ENCODE measurements at places on chromosomes 7 and 10.
A peak's percentile ranks its signal among the peaks of the same experiment; 100 is the strongest.

GRCh38 chr10:46787321-46787615 is 124.0 kb upstream of the PTPN20 start:
- DNase-seq = peak; percentile 20

GRCh38 chr7:2582006-2582735 is 23.4 kb downstream of the IQCE start:
- DNase-seq = no peak

DNA sequence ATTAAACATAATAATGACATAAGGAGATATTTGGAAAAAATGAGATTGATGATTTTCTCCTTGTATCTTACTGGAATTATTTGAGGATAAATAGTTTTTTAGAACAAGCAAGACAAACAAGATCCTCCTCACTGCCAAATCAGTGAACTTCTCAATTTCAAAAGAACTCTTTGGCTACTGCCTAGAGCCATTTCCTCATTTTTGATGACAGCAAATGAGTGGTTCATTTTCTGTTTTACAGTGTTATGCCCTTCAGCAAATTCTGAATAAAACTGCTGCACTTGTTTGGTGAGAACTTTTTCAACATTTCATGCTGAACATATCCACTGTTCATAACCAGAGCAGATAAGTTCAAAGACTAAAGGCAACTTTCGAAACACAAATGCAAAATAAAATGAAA is 42.5 kb upstream of the AHR start:
- DNase-seq = no peak

DNA sequence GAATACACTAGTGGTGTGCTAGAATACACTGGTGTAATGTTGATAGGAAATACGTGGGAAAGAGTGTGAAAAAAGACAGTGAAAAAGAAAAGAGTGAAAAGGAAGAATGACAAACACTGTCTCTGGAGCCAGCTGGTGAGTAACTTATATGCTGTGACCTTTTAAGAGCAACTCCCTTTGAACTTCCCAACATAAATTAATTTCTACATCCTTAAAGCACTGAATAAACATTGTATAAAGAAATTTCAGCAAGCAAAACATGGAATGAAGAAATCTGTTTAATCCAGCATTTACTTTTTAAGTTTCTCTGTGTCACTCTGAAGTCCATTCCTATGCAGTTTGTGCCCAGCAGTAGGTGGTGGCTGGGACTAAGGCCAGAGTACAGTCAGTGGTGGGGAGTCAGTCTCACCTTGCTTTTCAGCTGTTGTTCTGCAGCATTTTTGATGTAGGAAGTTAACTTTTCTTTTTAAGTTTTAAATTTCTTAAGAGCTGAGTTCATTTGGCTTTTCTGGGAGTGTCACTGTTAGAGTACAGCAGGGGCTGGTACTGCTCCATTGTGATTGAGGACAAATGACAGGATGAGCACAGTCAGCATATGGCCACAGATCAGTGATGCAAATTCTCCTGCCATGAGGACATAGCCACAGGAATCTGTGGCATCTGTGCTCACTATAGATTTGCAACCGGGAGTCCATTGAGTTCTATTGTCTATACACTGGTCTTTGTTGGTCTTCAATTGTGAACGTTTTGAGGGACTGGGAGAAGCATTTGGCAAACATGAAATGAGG is 321.8 kb downstream of the ZNF248 start:
- DNase-seq = no peak

DNA sequence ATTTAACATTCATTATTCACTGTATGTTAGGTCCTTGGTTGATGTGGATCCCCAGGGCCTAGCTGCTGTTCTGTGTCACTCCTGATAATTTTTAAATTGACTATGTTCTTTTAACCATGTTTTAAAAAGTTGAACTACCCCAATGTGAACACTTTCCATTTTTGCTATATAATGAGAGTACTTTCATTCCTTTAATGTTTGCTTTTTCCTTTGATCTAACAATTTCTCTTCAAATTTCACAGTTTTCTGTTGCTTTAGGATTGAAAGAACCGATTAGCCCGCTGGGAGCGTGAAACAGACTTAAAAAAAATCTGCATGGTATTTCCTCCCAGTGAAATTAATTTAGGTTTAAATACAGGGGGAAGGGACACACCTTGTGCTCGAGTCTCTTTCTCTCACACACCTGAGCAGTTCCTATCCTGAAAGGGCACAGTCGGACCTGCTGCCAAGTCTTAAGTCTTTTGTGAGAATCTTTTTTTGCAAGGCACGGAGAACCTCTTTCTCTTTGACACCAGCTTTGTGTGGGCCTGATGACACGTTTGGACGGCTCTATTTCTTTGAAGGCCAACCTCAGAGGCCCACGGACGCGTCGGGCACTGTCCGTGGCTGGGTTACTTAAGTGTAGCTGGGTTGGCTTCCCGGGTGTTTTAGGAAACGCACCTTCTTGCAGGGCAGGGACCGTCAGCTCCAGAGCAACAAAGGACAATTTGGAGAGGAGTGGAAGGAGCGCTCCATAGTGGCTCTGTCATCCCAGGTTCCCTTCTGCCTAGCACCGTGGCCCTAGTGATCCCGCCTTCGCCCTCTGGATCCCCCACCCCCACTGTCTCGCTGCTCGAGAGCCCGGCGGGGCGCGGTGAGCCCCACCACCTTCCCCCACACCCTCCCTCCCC is 1.0 kb upstream of the CHN2 start:
- DNase-seq = no peak

DNA sequence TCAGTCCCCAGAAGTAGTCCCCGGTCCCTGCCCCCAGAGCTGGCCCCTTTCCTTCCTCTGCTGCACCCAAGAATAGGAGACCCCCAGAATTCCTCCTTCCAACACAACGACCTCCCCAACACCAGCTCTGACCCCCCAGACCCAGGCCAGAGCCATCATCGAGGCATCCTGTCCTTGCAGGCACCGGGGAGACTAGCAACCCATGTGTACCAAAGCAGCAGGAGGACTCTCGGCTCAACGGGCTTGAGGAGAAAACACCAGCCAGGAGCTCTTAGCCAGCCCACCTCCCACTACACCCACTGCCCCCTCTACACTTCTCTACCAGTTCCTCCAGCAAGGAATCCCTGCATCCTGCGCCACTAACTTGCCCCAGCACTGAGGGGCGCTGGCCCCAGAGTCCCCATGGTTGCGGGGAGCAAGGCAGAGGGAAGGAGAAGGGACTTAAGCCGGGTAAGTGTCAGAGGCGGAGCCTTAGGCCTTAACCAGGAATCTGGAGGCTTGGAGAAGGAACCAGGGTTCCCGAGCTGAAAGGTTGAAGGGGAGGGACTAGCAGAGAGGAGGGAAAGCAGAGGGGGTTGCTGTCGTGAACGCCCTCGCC is 3.9 kb downstream of the GRID1 start:
- DNase-seq = no peak

GRCh38 chr7:46035166-46035565 is 114.1 kb upstream of the IGFBP3 start:
- DNase-seq = no peak

- DNase-seq = no peak
Measured at GRCh38 chr7:151692721-151693120, 173.0 kb upstream of the RHEB start.

DNA sequence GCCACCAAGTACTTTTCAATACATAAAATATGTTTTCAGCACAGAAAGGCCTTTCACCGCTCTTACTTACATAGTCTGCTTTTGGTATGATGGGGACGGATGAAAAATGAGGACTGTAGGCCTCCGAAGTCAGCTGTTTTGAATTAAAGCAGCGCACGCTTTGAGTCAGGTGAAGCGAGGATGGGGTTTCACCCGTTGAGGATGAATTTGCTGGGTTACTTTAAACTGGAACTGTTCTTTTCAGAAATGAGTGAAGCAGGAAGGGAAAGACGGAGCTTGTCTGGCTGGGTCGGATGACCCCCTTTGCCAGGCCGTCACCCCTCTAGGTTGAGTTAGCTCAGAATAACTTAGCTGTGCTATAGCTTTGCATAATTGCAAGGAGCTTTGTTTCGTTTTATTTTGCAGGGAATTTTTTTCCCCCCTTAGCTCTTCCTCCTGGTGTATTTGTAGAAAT is 40.0 kb downstream of the CUX1 start:
- DNase-seq = no peak

- DNase-seq = peak; percentile 24
Measured at GRCh38 chr7:30852308-30852684, 59.4 kb upstream of the AQP1 start.

- DNase-seq = no peak
Measured at GRCh38 chr10:46555366-46555712, 1.1 kb downstream of the GPRIN2 start.

- DNase-seq = peak; percentile 76
Measured at GRCh38 chr7:139645572-139646523, 122.4 kb downstream of the CLEC2L start.

DNA sequence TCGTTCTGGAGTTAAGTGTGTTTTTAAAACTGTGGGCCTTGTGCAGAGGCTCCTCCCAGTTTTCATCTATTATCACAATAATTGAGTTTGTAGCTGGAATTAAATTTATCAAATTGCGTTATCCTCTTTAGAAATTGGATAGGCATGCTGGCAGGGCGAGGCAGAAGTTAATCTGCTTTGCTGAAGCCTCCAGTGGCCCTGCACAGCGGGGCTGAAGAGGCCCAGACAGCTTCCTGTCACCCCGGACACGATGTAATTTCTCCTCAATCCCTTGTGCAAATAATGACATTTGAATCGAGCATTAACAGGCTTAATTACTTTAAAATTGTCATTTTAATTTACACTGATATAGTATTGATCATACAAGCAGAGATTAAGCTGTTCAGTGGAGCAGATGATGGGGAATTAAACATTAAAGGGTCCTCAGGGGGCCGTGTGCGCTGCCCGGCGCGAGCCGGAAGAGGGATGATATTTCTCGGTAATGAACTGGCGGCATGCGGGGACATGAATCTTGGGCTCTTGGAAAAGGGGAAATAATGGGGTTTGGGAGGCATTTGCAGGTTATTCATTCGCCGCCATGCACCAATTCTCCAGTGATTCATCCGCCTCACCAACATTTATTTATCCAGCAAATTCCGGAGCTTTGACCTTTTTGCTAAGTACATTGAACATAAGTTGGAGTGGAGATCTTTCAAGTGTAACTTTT is 118.5 kb downstream of the NKX6-2 start:
- peak; percentile 53 for DNase-seq

- DNase-seq = no peak
Measured at GRCh38 chr7:96591900-96592676, 117.6 kb downstream of the SEM1 start.

GRCh38 chr7:48932126-48932910 is 8.0 kb downstream of the CDC14C start:
- DNase-seq = no peak

DNA sequence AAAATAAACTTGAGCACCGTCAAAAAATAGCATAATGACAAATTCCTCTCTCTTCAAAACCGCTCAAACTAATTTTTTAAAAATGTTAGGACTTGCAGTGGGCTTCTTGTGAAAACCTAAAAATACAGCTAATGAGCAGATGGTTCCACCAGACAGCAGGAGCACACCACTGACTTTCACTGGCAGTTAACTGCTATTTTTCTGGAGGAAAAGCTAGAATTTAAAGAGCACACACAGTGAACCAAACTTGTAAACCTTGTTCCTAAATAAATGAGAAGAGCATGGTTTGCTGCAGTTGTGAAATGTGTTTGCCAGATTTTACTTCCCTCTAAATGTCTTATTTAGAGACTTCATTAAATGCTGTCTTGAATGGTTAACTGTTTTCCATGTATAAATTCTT is 143.9 kb downstream of the RAPGEF5 start:
- no peak for DNase-seq

- no peak for DNase-seq
Measured at GRCh38 chr10:100490531-100490930, 27.7 kb downstream of the WNT8B start.

- peak; percentile 86 for DNase-seq
Measured at GRCh38 chr7:114085592-114086501, 167.0 kb upstream of the PPP1R3A start.

DNA sequence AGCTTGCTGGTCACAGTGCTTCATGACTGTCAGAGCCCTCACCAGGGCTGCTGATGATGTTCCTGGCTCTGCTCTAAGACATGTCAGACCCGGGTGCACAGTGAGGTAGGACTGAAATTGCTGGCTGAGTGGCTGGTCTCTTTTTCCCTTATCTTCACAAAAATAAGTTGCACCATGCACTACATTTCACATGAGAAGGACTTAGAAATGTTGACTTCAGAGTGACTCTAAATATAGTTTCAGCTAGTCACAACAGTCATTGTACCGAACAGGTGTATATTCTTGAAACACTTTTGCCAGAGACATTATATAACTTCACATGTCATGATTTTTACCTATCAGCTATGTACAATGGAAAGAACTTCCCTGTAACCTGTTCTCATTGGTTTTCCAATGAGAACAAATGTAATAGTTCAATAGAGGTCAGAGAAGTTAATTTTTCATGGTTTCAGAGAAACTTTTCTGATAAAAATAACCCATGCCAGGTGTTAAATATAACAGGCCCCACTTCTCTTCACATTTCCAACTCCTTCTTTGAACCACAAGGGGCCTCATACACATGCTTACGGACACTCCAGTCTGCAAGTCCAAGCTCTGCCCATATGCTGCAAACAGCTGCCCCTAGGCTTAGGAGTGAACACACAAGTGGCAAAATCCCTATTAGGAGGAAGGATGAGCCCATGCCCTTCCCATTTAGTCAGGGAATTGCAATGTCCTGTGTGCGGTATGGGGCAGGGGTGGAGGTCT is 115.6 kb downstream of the CDK6 start:
- no peak for DNase-seq

GRCh38 chr7:44962483-44963251 is 16.1 kb downstream of the MYO1G start:
- DNase-seq = peak; percentile 81

DNA sequence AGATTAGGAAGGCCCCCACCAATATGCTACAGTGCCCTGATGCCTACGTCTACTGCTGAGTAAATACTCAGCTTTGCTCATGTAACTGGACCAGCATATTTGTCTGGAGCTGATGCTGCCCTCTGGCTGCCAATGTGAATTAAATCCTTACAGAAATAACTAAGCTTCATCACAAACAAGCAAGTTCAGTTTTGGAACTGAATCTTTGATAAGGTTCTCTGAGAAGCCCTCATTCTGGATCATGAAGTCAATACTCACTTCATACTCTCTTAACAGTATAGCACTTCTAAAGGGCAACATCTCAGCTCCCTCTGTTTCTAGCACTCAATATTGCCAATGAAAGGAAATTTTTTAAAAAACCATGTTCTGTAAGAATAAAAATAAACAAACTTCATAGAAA is 246.7 kb downstream of the ETV1 start:
- peak; percentile 17 for DNase-seq

GRCh38 chr10:85613391-85613790 is 753.2 kb downstream of the GRID1 start:
- no peak for DNase-seq

- DNase-seq = peak; percentile 4
Measured at GRCh38 chr7:46256870-46257661, 336.0 kb upstream of the IGFBP3 start.

DNA sequence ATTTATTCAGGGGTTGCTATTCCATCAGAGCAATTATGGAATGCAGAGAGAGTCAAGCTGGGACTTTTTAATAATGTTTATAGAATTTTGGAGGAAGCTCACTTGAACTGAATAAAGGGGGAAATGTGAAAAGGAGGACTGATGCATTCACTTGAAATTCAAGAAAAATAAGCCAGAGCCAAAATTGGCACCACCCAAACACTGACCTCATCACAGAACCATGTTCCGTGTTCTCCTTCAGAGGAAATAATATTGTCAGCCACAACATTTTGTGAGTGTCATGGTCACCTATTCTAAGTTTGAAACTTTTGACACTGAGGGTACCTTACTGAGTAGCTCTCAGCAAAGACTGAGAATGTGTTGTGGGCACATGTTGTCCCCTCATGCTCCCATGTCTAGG is 207.0 kb downstream of the ANK3 start:
- no peak for DNase-seq

Measured in AG08396 (cell line).